ENCODE measurements at places on chromosomes 7 and 10.

- peak; percentile 69 for DNase-seq
Measured at GRCh38 chr7:16028103-16028502, 341.6 kb upstream of the MEOX2 start.

- DNase-seq = no peak
Measured at GRCh38 chr7:107846324-107846723, 43.3 kb upstream of the SLC26A3 start.

DNA sequence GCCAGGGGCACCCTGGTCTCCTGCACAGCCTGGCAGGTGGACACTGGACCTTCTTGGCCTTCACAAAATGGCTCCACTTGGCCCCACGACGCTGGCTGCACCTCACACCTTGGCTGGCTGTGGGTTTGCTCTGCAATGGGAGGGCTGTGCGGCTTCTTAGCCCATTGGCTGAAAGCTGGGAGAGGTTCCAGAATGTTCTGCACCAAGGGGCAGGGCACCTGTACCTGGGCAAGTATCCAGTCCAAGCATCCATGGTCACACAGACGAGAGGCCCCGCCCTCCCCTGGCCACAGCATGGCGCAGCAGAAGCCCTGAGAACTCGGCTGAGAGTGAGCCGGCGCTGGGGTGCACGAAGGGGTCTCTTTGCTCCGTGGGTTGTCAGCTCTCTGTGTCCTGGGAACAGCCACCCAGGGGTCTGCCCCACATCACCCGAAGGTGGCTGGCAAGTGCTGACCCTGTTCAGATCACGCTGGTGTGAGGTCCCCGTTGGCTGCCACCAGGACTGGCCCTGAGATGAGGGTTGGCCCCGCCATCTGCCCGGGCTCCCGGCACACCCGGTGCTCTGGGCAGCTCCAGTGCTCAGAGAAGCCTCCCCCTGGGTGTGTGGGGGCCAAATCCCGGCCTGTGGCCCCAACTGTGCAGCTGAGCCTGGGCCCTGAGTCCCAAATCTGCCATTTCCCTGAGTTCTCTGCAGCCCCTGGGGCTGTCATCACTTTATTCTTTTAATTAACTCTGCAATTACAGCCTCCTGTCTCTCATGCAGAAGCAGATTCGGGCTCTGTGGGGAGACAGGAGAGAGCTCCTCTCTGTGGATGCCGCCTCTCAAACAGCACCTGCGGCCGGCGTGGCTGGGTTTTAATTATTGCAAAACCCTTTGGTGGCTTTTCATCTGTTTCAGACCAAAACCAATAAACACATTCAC, 19.4 kb upstream of the ADGRA1 start:
- DNase-seq = no peak

DNA sequence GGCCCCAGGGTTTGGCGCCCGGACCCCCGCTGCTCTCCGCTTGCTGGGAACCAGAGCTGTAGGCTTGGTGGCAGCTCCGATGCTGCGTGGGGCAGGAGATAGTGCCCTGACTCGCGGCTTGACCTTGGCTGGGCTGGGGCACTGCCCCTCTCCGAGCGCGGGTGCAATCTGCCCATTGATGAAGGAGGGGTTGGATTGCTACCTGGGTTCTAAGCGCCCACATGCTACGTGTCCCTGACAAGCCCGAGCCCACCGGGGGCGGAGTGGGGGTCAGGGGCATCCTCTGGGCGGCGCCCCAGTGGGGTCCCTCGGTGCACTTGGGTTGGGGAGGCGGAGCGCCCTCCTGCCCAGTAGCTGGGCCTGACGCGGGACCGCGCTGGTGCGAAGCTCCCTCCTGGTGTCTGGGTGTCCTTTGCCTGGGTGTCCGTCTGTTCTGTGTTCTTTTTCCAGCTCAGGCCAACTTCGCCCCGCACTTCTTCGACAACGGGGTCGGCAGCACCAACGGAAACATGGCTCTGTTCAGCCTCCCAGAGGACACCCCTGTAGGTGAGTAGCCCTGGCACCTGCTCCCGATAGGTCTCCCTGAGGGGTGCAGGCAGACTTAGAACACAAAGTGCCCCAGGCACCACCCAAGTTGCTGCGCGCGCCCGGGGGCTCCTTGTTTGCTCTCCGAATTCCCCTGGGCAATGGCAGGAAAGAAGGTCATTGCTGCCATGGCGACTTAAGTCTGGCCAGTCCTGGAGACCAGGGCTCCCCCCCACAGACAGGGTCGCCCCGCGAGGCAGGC, 900 bp downstream of the CDHR1 start:
- DNase-seq = no peak

DNA sequence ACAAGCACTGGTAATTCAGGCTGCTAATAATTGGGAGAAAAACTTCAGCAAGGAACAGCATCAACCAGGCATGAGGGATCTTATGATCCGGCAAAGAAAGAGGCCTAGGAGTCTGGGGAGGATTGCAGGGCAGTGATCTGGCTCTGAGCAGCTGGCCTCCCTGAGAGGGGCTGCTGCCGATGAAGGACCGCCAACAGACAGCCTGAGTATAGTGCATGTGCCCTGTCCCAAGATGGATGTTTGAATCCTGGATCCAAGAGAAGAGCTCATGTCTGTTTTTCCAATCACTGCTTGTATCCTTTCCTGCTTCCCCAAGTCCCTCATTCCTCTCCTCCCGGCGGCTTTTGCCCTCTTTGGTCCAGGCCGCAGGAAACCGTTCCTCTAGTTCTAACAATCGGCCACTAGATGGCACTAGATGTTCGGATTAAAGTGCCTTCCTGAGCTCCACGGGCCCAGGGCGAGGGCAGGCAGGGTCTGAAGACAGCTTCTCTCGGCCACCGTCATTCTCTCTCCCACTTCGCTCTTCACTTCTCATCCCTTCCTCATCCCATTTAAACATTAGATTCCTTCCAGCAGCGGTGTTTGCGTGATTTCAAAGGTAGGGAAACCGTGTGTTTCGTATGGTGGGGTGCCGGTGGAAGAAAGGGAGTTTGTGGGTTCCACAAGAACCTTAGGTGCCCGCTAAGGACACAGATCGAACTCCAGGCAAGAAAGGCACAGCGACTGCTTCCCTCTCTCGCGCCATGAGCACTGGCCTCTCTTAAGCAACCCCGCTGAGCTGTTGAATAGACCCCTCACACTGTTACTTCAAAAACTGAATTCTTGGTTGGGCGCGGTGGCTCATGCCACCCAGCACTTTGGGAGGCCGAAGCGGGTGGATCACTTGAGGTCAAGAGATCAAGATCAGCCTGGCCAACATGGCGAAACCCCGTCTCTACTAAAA, 82.4 kb downstream of the ADCYAP1R1 start:
- DNase-seq = peak; percentile 89

DNA sequence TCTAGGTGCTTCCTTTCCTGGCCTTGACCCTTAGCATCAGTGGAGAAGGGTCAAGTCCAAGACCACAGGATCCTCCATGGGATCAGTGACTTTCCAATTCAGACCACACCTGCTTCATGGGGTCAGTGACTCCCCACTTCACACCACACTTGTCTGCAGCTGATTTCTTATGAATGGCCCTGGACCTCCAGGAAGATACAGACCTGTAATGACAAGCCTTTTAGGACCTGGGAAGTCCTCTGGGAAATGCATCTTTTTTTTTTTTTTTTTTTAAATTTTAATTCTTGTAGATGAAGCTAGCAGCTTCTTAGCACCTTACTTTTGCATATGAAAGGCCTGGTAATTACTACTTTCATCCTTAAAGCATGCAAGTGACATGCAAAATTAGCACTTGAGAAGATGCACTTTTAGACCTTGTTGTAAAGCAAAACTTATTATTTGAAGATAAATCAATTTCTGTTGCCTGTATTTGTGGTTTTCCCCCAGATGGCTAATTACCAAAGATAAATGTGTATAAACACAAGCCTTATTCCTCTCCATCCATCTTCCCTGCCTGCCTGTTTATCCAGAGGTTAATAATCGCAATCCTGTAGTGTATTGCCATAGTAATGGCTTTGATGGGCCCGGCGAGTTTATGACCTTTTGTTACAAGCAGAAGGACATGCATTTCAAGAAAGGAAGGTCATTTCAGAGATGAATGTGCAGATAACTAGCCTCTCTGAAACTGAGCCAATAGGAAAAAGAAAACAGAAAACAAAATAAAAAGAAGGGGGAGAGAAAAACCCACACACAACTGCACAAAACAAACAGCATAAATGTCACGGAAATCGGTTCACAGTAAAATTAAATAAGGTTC, 1018.7 kb downstream of the TYW1 start:
- no peak for DNase-seq

GRCh38 chr10:76444034-76444800, 1012.8 kb downstream of the LRMDA start:
- DNase-seq = peak; percentile 35

DNA sequence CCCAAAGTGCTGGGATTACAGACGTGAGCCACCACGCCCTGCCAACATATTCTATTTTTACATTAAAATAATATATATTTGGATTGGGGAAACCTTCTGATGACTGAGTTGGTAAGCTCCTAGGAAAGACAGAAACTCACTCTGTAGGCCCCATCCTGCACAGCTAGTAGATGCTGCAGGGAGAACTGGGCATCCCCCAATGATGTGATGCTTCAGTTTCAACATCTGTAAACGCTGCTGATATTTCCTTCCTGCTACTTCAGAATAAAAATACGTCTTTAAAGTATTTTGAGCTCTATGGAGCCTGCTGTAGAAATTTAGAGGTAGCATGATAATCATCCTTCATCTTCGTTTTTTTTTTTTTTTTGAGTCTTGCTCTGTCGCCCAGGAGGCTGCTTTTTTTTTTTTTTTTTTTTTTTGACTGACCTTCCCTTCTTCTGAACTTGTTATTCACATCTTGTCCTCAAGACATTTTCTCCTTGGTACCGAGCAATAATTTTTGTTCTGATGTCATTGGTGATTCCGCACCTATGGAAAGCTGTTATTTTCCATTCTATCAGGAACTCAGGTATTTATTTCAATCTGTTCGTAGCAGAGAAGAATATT, 21.8 kb upstream of the INPP5F start:
- no peak for DNase-seq

- peak; percentile 64 for DNase-seq
Measured at GRCh38 chr10:117955176-117955575, 91.6 kb downstream of the RAB11FIP2 start.

DNA sequence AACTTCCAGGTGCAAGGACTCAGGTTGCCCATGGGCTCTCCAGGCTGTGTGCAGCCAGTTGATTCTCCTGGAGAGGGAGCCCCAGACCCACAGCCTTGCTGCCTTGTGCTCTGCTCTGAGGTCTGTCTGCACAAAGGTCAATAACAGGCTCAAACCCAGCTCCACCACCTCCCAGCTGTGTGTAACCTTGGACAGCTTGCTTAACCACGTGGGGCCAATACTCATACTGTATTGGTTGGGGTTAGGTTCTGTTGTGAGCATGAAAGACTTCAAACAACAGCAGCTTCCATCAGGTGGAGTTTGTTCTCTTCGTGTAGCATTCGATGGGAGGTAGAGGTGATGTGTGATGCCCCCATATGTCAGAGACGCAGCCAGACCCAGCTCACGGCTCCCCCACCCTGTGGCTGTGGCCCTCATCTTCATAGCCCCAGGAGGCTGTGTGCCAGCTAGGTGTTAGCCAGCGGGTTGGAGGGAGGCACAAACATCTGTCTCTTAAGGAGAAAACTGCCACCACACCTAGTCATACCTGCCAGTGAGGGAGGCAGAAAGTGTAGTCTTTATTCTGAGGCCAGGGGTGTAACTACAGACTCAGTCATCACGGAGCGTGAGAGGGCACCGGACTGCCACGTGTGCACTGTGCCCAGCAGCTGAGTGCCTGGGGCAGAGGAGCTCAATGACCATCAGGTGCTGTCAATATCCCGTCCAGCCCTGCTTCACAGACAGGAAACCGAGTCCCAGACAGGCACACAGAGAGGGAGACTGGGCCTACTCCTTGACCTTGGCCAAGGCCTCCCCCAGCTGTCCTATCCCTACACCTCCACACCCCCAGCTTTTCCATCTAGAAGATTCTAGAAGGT, 8.1 kb upstream of the POLD2 start:
- no peak for DNase-seq

- no peak for DNase-seq
Measured at GRCh38 chr10:69745698-69746097, 56.0 kb upstream of the COL13A1 start.

DNA sequence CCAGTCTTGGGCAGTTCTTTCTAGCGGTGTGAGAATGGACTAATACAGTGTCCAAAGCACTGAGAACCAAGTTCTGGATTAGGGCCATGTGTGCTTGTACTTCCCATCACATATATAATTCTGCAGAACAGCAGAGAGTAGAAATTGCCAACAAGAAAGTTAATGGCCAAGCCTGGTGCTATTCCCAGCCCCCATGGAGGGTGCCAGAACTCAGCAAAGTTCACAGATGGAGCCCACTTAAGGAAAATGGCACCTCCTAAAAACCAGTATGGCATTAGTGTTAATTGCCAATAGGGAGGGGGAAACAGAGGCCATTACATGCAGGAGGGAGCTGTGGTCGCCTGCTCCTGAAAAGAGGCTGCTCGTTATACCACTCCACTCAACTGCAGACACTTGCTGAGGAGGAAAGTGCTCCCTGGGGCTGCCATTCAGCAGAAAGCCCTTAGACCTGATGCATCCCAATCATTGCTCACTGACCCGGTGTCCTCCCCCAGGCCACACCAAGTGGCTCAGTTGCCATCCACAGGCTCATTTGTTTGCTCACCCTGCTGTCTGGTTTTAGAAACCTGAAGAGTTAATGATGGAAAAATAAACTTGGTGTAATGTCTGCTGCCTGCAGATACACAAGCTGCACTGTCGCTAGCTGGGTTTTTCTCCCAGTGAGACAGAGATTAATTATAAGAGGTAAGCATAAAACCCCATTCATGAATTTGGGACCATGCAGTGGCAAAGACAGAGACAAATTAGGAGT, 280.6 kb downstream of the GFRA1 start:
- no peak for DNase-seq

DNA sequence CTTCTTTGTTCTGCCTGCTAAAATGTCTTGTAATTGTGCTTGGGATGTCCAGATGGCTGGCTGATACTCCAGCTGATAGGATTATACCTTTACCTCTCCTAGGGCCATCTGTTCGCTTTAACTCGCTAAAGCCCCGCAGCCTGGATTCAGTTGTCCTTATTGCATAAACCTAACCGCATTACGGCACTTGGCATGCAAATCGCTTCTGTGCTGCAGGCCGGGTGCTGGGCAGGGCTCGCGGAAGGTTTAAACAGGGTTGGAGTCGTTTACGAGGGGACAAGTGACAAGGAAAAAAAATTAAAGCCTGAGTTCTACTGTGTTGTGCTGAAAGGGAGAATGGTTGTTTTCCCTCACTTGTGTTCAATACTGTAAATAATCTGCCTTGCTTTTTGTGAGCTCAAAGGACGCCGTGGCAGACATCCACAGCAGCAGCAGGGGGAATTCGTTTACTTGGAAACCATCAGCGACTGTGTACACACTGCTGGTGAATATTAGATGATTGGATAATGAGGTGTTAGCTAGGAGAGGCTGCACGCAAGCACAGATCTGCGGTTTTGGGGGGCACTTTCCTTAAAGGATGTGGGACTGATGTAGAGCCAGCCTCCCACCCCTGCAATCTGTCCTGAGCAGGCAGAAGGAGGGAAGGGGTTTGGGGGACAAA, 93.0 kb downstream of the EBF3 start:
- DNase-seq = peak; percentile 82

DNA sequence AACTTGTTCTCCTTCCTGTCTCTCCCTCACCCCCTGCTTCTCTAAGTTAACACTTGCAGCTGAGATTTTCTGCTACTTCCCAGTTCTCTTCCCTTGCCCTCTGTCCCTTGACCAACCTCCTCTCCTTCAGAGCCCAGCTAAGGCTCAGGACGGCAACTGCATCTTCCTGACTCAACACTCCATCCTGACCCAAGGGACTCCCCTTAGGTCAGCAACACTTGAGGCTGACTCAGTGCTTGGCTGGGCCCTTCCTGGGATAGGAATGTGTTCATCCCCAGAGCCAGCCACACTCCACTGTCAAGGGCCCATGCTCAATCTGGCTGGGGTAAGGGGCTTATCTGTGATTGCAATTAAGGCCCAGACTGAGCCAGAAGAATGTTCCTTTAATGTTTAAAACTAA, 3.4 kb downstream of the CALHM2 start:
- peak; percentile 92 for DNase-seq

- DNase-seq = peak; percentile 39
Measured at GRCh38 chr7:30028749-30029635, 780 bp downstream of the PLEKHA8 start.
